ENCODE measurements at places on chromosomes 1 and 21.

- DNase-seq, result no peak
Observed at GRCh38 chr21:31869750-31870149, 3.1 kb upstream of the HUNK start.

GRCh38 chr21:26165331-26165730 is 5.2 kb downstream of the APP start:
- DNase-seq, result no peak

GRCh38 chr1:8777867-8778266 is 39.6 kb downstream of the RERE start:
- DNase-seq, result no peak

- peak; percentile 39 for DNase-seq
Observed at GRCh38 chr1:162349635-162350330, 26.9 kb downstream of the SPATA46 start.

DNA sequence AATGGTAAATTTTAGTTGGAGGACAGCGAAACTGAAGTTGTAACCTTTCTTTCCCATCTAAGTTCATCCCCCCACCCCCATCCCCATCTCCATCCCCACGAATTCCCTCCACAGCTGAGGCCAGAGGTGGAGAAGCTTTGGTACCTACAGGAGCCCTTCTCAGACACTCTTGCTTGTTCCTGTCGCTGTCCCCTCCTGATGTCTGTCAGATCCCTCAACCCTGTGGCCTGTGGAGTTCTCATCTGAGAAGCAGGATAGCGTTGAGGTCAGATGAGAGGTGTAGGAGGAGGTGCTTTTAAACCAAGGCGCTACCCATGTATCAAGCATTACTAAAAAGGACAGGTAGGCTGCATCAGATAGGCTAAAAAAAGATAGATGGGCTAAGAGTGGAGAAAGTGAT is 769 bp downstream of the NTPCR start:
- DNase-seq, result peak; percentile 55

DNA sequence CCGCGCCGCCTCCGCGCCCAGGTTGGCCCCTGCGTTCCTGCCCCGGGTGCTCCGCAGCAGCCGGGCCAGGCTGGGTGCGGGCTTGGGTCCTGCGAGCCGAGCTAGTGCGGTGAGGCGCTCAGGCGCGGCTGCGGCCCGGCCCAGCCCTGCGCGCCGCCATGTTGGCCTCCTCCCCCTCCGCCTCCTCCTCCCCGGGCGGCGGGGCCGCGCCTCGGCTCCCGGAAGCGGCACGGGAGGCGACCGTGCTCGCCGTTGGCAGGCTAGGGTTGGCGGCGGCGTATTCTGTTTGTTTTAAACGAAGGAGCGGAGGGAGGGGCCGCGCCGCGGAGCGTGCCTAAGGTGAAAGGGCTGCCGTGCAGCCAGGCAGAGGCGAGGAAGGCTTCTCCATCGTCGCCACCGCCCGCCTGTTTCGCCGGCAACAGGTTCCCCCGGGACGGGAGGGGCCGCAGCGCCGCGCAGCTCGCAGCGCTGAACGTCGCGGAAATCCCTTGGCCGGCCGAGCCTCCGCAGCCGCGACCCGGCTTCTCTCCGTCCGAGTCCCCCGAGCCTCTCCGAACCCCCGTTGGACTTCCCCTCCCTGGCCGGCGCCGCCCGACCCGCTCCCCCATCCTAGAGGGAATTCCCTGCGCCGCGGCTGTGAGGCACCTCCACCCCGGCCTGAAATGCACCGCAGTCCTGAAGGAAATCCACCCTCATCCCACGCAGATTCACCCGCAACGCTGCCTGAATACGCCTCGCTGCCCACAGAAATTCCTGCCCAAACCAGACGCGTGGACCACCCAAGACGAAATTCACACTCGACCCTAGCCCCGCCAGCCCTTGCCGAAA is at the start of gene USP24:
Gene USP24, minus strand, starts transcription at position 171 of the 828 bp plus-strand sequence. CDS start 251 bp downstream, outside the sequence.
- peak; percentile 92 for DNase-seq

Measured in hematopoietic multipotent progenitor cell treated with erythropoietin and hydrocortisone succinate and interleukin-3 and kit ligand, for 4 days (in vitro differentiated cells).